ENCODE measurements at places on chromosomes 16 and 17.

DNA sequence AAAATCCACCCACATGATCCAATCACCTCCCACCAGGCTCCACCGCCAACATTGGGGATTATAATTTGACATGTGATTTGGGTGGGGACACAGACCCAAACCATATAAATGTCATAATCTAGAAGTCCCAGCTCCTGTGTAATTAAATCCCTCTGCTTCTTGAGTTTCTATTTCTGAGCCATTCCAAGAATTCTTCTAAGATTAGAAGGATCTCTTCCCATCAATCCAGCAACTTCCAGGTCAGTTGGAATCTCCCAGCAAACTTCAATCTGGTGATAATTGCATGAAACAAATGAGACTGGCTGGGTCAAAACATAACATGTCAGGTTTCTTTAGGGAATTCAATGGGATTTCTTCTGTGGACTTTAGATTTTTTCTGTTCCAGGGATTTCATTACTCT is 127.8 kb upstream of the CDH5 start:
- no peak for DNase-seq

GRCh38 chr17:39662551-39663339 is 2.4 kb upstream of the TCAP start:
- no peak for DNase-seq

DNA sequence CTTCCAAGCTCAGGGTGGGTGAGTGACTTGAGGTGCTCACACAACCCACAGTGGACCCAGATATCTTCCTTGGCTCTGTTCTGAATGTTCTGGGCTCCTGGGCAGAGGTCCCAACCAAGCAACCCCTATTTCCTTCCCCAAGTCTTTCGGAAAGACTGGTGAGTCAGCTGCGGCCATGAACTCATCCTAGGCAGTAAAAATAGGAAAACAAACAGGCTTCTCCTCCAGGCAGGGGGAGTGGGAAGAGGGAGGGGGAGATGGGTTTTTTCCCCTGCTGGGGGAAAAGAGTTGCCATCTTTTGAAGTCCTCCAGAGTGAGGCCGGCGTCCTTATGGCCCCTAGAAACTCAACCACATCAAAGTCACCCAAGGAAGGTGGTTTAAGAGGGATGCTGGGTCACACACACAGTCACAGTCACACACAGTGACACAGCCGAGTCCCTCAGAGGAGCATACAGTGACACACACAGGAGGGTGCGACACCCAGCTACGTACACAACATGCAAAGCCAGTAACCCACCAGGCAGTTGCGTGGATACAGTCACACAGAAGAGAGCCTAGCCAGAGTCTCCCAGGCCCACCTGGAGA is 16.0 kb upstream of the DLX4 start:
- DNase-seq = peak; percentile 83

DNA sequence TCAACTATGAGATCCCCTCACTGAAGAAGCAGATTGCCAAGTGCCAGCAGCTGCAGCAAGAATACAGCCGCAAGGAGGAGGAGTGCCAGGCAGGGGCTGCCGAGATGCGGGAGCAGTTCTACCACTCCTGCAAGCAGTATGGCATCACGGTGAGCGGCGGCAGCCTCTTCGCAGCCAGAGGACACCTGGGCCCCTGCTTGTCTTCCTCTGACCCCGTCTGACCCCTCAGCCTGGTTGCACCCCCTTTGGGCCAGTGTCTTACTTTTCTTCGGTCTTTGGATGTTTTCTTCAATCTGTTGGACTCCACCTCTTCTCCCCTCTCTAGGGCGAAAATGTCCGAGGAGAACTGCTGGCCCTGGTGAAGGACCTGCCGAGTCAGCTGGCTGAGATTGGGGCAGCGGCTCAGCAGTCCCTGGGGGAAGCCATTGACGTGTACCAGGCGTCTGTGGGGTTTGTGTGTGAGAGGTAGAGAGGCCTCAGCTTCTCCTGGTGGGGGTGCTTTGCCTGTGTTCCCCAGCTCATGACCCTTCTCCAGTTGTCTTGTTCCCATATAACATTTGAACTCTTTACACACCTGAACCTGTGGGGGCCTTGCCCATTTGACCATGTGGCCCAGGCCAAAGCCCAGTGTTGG is 4.4 kb downstream of the CDK5RAP3 start:
- DNase-seq = peak; percentile 68

GRCh38 chr17:76385892-76386786 is 1.7 kb downstream of the SPHK1 start:
- DNase-seq = peak; percentile 93

DNA sequence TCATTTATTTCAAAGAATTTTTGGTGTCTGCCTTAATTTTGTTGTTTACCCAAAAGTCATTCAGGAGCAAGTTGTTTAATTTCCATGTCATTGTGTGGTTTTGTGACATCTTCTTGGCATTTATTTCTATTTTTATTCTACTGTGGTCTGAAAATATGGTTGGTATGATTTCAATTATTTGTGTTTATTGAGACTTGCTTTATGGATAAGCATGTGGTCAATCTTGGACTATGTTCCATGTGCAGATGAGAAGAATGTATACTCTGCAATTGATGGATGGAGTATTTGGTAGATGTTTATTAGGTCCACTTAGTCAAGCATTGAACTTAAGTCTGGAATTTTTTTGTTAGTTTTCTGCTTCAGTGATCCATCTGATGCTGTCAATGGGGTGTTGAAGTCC is 383.0 kb downstream of the PMP22 start:
- DNase-seq = no peak

DNA sequence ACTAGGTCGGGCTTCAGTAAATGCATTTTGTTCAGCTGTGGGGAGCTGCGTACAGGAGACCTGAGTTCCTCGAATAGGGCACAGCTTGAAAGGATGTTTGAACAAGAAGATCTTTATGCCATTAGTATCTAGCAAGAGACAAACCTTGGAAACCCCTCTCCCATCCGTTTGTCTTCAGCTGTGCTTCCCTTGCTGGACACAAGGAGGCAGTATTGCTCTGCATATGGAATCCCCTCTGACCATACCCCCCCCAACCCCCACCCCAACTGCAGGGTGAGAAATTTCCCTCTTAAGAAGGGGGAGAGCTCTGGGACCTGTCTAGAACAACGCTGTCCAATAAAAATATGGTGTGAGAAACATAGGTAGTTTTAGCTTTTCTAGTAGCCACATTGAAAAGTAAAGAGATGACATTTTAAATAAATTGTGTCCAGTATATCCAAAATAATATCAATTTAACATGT is 1.6 kb downstream of the MRM1 start:
- DNase-seq = peak; percentile 90

DNA sequence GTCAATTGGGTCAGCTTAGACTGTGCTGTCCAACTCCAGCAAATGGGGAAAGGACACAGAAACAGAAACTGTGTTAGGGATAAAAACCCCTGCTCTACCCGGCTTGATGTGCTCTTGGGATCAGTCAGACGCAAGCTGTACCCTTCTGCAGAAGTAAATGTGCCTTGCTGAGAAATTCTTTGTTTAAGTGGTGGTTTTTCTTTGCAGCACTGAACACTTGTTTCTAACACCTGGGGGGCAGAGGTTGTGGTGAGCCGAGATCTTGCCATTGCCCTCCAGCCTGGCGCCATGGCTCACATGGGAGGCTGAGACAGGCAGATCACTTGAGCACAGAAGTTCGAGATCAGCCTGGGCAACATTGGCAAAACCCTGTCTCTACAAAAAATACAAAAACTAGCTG is 18.5 kb upstream of the ARL4D start:
- no peak for DNase-seq

DNA sequence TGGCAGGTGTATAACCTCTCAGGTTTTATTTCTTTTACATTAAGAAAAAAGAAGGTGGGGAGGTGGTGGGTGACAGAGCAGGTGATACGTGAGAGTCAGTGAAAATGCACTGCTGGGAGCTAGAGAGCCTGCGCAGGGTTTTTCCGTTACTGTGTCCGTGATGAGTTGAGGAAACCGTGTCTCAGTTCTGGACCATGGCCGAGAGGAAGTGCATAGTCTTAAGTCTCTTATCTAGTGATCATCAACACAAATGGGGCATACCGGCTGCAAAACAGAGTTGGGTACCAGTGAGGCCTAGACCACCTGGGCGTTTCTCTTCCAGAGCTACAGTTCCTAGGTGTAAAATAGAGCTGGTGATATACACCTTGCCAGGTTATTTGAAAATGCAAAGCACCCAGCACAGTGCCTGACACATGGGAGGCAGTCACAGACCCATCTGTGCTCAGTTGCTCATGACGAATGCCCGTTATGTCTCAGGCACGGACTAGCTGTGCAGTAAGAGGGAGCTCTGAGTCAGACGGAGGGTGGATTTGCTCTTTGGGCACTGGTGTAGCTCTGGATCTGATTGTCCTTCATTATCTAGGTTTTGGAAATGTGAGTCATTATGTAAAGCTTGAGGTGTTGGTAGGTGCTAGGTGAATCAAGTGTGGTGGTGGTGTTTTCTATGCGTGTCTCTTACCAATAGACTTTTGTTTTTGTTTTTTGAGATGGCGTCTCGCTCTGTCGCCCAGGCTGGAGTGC is 60.9 kb downstream of the RPTOR start:
- no peak for DNase-seq

GRCh38 chr17:79838522-79839274 is 542 bp downstream of the CBX4 start:
- DNase-seq = peak; percentile 86

DNA sequence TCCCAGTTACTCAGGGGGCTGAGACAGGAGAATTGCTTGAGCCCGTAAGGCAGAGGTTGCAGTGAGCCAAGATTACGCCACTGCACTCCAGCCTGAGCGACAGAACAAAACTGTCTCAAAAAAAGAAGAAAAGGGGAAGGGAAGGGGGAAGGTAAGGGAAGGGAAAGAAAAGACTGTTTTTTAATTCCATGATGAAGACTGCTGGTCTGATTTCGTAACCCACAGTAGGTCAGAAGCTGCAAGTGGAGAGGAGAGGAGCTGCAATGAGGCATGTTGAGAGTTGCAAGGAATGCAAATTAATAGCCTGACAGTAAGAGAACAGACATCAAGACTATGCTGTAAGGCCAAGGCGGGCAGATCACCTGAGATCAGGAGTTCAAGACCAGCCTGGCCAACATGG is 33.3 kb downstream of the HELZ start:
- no peak for DNase-seq

DNA sequence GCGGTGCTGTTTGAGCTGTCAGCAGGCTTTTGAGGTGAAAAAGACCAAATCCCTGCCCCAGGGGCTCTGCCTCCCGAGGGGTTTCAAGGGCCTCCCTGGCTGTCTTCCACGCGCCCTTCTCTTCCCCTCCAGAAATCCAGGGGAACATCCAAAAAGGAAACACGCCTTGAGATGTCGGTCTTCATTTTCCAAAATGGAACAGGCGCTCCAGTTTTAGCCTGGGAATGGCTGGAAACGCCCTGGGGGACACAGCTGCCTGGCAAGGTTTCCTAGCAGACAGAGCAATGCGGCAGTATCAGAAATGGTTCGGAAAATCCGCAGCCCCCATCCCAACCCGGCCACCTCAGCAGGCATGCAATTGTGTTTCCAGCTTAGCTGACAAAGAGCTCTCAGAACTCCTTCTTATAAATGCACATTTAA is 16.6 kb upstream of the LITAF start:
- DNase-seq = no peak

DNA sequence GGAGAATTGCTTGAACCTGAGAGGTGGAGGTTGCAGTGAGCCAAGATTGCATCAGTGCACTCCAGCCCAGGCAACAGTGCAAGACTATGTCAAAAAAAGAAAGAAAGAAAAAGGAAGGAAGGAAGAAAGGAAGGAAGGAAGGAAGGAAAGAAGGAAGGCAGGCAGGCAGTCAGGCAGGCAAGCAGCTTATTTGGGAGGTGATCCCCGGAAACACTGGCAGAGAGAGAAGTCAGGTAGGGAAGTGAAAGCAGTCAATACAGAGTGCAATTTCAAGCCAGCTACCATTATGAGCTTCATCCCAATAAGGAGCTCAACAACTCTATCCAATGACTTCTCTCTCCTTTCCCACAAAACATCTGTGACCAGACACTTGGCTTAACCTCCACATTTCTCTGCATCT is 83.0 kb upstream of the TBC1D3K start:
- DNase-seq = no peak

GRCh38 chr17:82439194-82439828 is 11.2 kb downstream of the CYBC1 start:
- no peak for DNase-seq

- DNase-seq = no peak
These were observed 38.2 kb downstream of the CLEC16A start for GRCh38 chr16:10982465-10983150.

GRCh38 chr16:9408297-9408878 is 316.9 kb downstream of the HAPSTR1 start:
- no peak for DNase-seq

- DNase-seq = no peak
These were observed 3.2 kb downstream of the TRPV3 start for GRCh38 chr17:3554440-3554839.

GRCh38 chr17:83203073-83203471 is 123.7 kb downstream of the METRNL start:
- no peak for DNase-seq

- no peak for DNase-seq
These were observed 33.9 kb downstream of the MYH11 start for GRCh38 chr16:15822957-15823356.

- no peak for DNase-seq
These were observed 361.4 kb upstream of the C16orf82 start for GRCh38 chr16:26705346-26705745.

GRCh38 chr16:10122546-10122945 is 59.7 kb downstream of the GRIN2A start:
- DNase-seq = no peak

GRCh38 chr17:78357177-78357586 is 2.7 kb downstream of the SOCS3 start:
- DNase-seq = peak; percentile 96

DNA sequence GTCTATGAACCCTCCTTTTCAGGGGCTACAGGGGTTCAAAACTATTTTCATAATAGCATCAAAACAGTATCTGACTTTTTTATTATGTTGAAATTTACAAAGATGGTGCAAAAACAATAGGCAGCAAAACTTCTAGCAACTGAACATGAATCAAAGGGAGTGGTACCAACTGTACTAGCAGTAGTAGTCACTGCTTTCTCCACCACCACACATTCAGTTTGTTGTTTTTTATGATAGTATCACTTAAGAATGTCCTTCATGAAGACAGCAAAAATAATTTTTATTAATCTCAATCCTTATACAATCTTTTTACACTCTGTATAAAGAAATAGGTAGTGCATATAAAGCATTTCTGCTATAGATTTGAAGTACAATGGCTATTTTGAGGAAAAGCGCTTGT is 47.6 kb downstream of the MED13 start:
- no peak for DNase-seq

DNA sequence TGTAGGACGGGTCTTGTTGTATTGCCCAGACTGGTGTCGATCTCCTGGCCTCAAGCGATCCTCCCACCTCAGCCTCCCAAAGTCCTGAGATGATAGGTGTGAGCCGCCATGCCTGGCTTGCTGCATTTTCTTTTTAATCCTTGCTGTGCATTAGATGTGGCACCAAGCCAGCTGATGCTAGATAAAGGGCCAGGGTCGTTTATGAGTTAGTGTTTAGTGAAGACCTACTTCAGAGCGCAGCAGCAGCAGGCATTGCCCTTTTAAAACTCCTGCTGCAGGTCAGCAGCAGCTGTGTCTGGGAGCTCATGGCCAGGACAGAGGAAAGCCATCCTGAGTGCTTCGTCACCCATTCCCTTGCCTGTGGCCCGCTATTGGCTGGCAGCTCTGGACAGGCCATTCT is 237.3 kb downstream of the CCDC182 start:
- peak; percentile 45 for DNase-seq

GRCh38 chr17:75587675-75588595 is at the start of gene MYO15B:
Gene MYO15B, plus strand, starts transcription at chr17:75587800. Its CDS starts 258 bp downstream, at chr17:75588058.
- DNase-seq = peak; percentile 89
